ENCODE measurements at places on chromosomes 2 and 18. TPM values are rescaled to one million over a fixed set of nuclear protein-coding genes. Genes with fewer than 3 reads are reported as not detected.

DNA sequence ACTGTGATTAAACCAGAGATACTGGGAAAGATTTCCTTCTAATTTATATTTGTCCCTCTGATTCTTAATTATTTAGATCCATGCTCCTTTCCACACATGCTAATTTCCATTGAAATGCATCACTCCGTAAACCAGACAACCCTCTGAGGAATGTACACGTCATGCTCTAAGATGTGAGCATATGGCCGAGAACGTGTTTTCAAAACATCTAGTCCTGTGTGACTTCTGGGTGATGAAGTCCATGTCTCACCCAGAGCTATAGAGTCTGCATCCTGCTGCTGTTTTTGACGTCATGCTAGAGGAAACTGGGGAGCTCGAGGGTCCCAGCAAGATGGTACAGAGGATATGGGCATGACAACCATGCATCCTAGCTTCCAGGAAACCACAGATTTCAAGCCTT lies 53.6 kb downstream of the CAPN13 start:
- no peaks in the 10 kb centered on the region for H3K4me1 ChIP-seq
- H3K27me3 ChIP-seq = peaks cover 32% of the 10 kb centered on the region
- no peak overlapping the region for H3K4me3 ChIP-seq

Gene TTR
- total RNA-seq = not detected

- no peaks in the 10 kb centered on the region for H3K27me3 ChIP-seq
- peaks cover 80% of the 10 kb centered on the region for H3K4me1 ChIP-seq
- H3K27ac ChIP-seq = peak overlapping the region; percentile 91
- H3K4me3 ChIP-seq = peak overlapping the region; percentile 70
- H3K36me3 ChIP-seq = no peaks in the 10 kb centered on the region
Observed at GRCh38 chr2:218285604-218286003, 6.7 kb downstream of the TMBIM1 start.

DNA sequence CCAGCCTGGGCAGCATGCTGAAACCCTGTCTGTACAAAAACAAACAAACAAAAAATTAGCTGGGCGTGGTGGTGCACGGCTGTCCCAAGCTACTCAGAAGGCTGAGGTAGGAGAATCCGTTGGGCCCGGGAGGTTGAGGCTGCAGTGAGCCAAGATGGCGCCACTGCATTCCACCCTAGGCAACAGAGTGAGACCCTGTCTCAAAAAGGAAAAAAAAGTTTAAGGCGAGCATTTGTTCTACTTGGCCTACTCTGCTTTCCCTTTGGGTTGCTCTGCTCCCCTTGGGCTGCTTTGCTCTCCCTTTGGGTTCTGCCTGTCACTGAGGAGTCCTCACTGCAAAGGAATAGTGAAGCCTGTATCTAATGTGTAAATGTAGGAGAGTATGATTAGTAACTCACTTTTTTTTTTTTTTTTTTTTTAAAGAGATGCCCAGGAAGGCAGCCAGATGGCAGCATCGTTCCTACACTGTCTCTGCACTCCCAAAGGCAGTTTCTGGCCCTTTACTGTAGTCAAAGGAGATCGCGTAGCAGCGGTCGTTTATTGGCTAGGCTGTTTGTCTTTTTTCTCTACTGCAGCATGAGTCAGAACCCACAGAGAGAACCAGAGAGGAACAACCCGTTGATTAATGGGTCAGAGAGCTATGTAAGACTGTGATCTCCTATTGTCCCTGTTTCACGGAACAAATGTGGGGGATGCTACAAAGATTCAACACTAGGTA lies 118.3 kb upstream of the CWC22 start:
- no peaks in the 10 kb centered on the region for H3K27me3 ChIP-seq
- H3K36me3 ChIP-seq = no peaks in the 10 kb centered on the region
- no peaks in the 10 kb centered on the region for H3K4me1 ChIP-seq
- peak; percentile 57 for DNase-seq
- H3K4me3 ChIP-seq = no peak overlapping the region
- H3K27ac ChIP-seq = no peak overlapping the region

DNA sequence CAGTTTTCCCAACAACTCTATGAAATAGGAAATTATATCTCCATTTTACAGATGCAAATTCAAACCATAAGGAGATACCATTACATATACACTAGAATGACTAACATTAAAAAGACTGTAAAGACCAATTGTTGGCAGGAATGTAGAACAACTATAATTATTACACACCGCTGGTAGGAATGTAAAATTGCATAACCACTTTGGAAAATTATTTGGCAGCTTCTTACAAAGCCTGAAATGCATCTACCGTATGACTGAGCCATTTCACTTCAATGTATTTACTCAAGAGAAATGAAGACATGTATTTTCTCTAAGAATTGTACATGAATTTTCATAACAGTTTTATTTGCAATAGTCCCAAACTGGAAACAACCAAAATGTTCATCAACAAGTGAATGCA lies 189.1 kb upstream of the BCL2L11 start:
- H3K4me1 ChIP-seq = no peaks in the 10 kb centered on the region
- no peak overlapping the region for H3K27ac ChIP-seq
- no peak overlapping the region for H3K4me3 ChIP-seq
- no peaks in the 10 kb centered on the region for H3K27me3 ChIP-seq

GRCh38 chr2:15826273-15826717 lies 114.1 kb upstream of the MYCN start:
- no peaks in the 10 kb centered on the region for H3K36me3 ChIP-seq
- DNase-seq = no peak
- H3K4me1 ChIP-seq = no peaks in the 10 kb centered on the region
- H3K27ac ChIP-seq = no peak overlapping the region
- H3K27me3 ChIP-seq = no peaks in the 10 kb centered on the region

Gene CRYBA2
- total RNA-seq = not detected

DNA sequence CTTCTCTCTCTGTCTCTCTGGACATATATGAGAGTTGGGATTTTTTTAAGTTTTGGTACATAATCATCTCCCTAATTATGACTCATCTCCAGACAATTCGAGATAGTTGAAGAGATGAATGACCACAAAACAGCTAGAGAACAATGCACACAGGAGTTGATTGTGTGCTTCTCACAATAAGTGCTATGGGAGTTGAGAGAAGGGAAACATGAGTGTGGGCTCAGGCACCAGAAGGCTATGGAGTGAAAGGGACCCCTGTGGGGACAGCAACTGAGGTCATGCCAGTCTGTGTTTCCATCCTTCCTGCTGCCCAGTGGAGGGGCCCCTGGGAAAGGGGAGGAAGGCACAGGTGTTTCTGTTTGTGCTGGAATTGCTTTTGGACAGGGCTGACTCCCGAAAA lies 6.5 kb upstream of the YWHAQ start:
- no peak for DNase-seq
- no peaks in the 10 kb centered on the region for H3K4me1 ChIP-seq
- no peak overlapping the region for H3K27ac ChIP-seq
- H3K27me3 ChIP-seq = no peaks in the 10 kb centered on the region
- H3K4me3 ChIP-seq = no peak overlapping the region
- no peaks in the 10 kb centered on the region for H3K36me3 ChIP-seq

Gene ANKRD30BL
- not detected for total RNA-seq

GRCh38 chr2:241201445-241202267 lies 13.2 kb downstream of the ANO7 start:
- H3K4me1 ChIP-seq = no peaks in the 10 kb centered on the region
- H3K27ac ChIP-seq = no peak overlapping the region
- DNase-seq = no peak
- no peaks in the 10 kb centered on the region for H3K36me3 ChIP-seq

DNA sequence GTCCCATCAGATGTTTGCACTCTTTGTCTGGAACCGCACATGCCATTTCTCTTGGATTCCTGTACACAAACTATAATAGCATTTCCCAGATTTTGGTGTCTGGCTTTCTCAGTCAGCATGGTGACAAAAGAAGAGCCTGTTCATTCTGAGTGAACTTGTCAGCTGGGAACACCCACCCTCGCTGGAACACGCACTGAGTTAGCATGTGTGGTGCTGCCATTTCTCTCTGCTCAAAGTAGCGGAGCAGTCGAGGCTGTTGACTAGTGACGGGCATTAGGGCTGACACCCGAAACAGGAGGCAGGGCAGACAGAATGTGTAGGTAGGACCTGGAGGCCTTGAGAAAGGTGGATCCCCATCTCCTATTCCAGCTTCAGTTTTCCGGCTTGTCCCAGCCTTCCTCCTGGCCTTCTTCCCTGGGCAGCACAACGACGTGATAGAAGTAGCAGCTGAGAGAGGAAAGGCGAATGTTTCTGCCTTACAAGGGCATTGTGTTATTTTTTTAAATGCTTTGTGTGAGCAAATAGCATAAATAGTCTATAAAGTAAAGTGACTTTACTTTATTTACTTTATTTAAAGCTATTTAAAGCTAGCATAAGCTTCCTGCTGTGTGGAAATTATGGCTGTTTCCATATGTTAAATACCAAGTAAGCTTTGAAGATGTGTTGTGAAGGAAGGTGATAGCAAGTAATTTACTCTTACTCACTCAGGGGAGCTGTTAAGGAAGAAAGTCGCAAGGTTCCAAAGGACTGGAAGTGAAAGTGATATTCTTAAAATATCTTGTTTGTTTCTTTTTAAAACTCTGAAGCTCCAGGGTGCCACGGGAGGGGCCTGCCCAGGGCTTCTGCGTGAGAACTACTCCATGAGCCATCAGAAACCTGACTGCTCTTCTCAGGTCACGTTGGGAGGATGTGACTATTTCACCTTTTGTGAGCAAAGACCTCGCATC lies 272.6 kb downstream of the NEDD4L start:
- no peak for DNase-seq
- H3K4me1 ChIP-seq = peaks cover 38% of the 10 kb centered on the region
- peak overlapping the region; percentile 41 for H3K27ac ChIP-seq
- no peaks in the 10 kb centered on the region for H3K36me3 ChIP-seq

Gene PSMA8
- total RNA-seq = not detected

- H3K36me3 ChIP-seq = no peaks in the 10 kb centered on the region
- H3K27me3 ChIP-seq = no peaks in the 10 kb centered on the region
- H3K4me3 ChIP-seq = no peak overlapping the region
- H3K4me1 ChIP-seq = no peaks in the 10 kb centered on the region
- DNase-seq = no peak
- H3K27ac ChIP-seq = no peak overlapping the region
Observed at GRCh38 chr18:21777814-21778213, 37.2 kb downstream of the MIB1 start.

GRCh38 chr2:46803911-46804670 lies 111.5 kb downstream of the MCFD2 start:
- no peaks in the 10 kb centered on the region for H3K36me3 ChIP-seq
- H3K4me3 ChIP-seq = no peak overlapping the region
- DNase-seq = no peak

- no peaks in the 10 kb centered on the region for H3K36me3 ChIP-seq
- no peaks in the 10 kb centered on the region for H3K27me3 ChIP-seq
- H3K4me3 ChIP-seq = no peak overlapping the region
Observed at GRCh38 chr2:224101820-224102630, 62.9 kb upstream of the SERPINE2 start.

DNA sequence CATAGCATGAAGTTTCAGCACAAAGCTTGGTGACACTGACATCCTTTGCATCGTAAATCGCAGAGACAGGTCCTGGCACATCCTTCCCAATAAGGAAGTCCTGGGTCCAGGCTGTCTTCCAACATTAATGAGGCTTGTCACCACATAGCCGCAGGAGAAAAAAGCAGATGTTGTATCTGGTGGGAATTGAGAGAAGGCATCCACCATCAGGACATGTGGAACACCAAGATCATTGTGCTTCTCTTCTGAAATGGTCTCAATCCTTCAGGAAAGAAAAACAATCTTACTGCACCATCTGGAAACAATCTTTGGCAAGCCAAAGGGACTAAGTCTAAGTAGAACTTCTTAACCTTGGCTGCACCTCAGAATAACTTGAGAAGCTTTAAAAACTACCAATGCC lies 119.0 kb upstream of the ARHGAP28 start:
- no peaks in the 10 kb centered on the region for H3K36me3 ChIP-seq
- DNase-seq = no peak
- no peak overlapping the region for H3K4me3 ChIP-seq
- no peaks in the 10 kb centered on the region for H3K27me3 ChIP-seq

DNA sequence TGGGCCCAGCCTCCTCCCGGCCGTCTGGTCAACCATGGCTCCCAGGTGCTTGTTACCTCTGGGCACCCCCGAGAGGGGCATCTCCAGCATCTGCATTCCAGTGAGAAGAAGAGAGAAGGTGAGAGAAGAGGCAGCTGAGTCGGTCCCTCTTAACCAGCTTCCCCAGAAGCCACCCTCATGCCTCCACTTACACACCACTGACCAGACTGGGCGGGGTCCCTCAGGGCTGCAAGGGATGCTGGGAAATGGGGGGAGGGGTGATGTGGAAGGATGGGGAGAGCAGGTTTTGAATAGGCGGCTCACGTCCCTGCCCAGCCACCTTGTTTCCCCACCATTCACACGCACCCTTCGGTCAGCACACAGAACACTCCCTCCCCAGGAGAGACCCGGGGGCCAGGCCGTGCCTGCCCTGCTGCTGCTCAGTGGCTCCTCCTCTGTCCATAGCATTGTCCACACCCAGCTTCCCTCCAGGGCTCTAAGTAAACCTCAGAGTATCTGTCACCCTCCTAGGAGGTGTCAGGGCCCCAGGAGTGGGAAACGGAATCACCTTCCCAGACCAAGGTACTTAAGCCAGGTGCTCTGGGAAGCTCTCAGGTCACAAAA lies 34.7 kb downstream of the GBX2 start:
- DNase-seq = no peak
- H3K27me3 ChIP-seq = no peaks in the 10 kb centered on the region
- no peaks in the 10 kb centered on the region for H3K4me1 ChIP-seq
- H3K36me3 ChIP-seq = no peaks in the 10 kb centered on the region

- H3K4me1 ChIP-seq = no peaks in the 10 kb centered on the region
- no peaks in the 10 kb centered on the region for H3K27me3 ChIP-seq
- no peak overlapping the region for H3K4me3 ChIP-seq
- no peak for DNase-seq
- H3K36me3 ChIP-seq = no peaks in the 10 kb centered on the region
Observed at GRCh38 chr2:108278631-108279030, 10.1 kb upstream of the SULT1C2 start.

DNA sequence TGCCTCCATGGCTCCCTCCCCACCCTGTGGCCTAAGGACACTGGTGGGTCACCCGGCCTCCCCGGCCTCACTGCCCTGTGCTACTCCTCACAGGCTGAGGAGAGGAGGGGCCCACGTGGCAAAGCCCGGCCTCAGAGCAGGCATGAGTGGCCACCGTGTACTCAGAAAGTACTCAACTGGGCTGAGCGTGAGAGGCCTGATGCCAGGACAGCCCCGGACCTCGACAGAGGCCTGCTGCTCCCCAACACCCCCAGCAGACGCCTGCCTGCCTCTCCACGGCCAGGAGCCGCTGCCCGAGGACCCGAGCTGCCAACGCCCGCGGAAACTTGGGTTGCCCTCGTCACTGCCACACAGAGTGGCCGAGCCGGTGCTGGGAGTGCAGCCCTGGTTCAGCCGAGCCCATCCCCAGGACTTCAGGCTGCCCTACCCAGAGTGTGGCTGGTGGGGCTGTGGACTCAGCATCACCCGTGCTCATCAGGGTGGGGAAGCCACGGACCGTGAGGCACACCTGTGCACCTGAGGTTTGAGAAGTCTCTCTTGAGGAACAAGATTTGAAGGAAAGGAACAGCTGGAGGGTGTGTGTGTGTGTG lies 59.3 kb downstream of the CENPO start:
- H3K4me1 ChIP-seq = peaks cover 5% of the 10 kb centered on the region
- no peak overlapping the region for H3K4me3 ChIP-seq
- no peaks in the 10 kb centered on the region for H3K27me3 ChIP-seq
- no peak overlapping the region for H3K27ac ChIP-seq
- no peaks in the 10 kb centered on the region for H3K36me3 ChIP-seq
